ENCODE measurements at places on chromosomes 5 and 9.
A peak's percentile ranks its signal among the peaks of the same experiment; 100 is the strongest.

GRCh38 chr5:120447706-120448239 lies 16.3 kb upstream of the PRR16 start:
- peak; percentile 39 for DNase-seq

DNA sequence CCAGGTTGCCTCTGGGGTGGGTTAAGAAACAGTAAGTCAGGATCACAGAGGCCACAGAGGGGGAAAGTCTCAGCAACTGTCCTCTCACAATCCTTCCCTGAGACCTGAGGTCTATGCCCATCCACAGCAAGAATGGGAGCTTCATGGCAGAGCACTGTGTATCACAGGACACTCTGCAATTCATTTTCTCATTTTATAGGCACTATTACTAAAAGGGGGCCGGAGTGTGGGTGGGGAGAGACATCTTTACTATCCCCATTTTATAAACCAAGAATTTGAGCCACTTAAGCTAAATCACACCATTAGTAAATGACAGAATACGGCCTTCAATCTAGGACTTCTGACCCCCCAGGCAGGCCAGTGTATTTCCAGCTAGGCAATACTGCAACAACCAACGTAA lies 79.9 kb downstream of the LHFPL2 start:
- no peak for DNase-seq

- DNase-seq: peak; percentile 57
These were observed 86.1 kb downstream of the SH3TC2 start for GRCh38 chr5:148976569-148977381.

DNA sequence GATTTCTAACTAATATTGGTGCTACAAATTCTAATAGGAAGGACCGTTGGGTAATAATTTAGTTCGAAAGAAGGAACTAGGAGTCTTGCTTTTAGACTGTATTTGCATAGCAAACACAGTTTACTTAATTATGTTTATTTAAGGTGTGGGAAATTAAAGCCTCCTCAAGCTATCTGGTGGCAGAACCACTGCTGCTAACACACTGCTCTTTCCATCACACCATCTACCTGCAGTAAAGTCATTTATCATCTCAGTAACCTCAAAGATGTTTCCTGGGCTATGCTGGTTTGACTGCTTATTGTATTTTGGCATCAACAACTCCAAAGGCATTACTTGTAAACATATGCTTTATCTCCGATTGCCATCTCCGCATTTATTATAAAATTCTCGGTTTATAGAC lies 114.3 kb downstream of the DEPDC1B start:
- DNase-seq: no peak

DNA sequence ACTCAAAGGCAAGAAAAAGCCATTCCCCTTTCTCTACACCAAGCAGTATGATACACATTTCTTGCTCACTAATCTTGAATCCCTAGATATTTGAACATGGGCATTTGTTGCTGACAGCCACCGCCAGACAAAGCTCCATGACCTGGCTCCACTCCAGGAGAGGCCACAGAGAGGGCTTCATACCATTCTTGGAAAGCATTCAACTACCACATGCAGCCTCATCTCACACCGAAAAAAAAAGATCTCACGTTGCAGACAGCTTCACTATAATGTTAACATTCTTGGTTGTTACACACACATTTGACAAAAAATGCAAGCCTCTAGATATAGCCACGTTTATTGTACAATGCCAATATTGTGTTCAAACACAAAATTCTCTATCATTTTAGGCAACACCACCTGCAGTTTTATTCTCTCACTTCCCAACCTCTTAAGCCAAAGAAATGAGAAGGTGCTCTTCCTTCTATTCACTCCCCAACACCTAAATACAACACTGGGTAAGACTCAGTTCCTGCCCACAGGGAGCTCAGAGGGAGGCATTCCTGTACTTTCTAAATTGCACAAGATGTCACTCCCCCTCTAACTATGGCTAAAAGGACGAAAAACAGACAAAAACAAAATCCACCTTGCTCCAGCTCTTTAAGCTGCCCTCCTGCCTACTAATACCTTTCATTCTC lies 222.4 kb downstream of the TSSK1B start:
- peak; percentile 65 for DNase-seq

GRCh38 chr5:6574537-6575245 lies 58.2 kb downstream of the NSUN2 start:
- no peak for DNase-seq

DNA sequence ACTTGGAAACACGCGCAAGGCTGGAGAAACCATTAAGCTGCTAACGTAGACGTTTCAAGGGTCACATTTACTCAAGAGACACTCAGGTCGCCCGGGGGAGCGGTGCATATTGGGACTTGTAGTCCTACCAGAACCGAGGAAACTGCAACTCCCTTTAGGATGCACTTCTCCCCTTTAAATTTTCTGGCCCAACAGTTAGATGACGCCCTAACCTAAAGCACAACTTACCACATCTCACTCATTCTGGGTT lies 384 bp upstream of the DMXL1 start:
- no peak for DNase-seq

- DNase-seq: no peak
These were observed 420.3 kb downstream of the GABRG2 start for GRCh38 chr5:162487528-162488525.

DNA sequence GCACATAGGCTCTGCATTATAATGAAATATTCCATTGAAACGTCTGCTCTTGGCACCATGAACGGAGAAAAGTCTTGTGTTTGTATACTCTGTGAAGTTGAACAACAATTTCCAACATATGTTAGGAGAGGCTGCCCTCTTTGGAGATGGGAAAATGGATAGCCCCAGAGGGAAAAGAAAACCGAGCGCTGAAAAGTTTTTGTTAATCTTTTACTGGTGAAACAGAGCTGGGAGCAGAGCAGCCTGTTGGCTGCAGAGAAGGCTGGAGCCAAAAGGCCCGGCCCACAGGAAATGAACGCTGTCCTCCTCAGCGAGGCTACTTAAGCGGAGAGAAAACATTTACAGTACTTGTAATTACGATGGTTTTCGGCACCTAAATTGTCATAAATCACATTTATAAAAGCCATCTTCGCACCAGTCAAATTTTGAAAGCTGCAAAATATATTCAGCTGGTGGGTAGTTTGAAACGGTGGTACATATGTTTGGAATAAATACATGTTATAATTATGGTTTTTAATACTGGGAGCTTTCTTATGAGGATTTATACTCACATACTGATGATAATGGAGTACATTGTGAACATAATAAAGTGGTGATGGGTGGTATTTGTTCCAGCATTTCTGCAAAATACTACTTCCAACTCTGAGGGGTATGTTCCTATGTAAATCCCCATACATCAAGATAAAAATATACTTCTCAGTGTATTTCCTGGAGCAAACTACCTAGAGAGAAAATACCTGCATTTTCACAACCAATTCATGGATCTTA lies 129.6 kb upstream of the CNTLN start:
- peak; percentile 88 for DNase-seq

DNA sequence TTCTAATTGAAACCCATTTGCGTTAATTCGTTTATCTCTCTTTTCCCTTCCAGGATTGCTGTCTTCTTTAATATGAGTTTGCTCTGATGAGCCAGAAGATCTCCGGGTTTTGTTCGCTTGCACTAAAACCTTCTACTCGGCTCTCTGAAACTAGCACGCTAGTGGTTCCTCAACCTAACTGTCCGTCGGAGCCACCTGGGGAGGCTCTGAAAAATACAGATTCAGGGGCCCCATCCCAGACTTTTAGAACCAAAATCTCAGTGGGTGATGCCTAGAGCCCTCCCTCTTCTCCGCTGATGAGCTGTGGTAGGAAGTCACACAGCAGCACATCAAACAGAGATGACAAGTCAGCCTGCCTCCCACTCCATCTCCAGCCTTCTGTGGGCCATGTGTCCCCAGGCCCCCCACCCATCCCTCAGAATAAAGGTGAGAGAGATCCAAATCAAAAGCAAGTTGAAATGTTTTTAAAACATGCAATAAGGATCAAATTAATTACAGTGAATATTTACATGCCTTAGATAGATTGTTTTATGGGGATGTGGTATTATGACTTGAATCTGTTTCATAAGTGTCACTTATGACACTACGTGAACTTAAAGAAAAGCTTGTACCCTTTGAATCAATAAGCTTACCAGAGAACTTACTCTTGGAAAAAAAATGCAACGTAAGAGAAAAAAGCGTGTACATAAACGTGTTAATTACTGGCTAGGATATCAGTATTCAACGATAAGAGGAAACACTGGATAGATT lies 16.4 kb downstream of the FCN2 start:
- DNase-seq: no peak

DNA sequence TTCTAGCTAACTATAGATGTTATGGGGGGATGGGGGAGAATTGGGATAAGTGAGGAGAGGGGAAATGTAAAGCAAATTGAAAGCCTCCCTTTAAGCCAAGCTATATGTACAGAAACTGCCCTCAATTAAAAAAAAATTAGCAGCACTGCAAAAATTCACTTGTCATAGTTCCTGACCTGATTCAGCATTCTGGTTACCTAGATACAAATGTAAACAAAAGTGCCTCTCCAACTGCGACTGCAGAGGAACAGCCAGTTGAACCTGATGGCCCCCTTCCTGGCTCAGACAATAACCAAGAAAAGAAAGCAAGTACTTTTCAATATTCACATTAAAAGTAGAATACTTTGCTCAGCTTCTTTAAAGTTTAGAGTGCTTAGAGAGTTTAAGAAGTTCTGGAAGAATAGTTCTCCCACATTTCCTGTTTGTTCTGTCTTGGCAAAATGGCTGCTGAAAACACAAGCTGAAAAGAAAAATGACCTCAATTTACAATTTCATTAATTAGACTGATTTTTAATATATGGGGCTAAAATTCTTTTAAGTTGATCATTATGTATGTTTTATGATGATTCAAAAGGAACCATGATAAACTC lies 1.5 kb downstream of the FAM81B start:
- DNase-seq: no peak

- DNase-seq: no peak
These were observed 564.8 kb upstream of the WWC1 start for GRCh38 chr5:167726642-167727041.

- no peak for DNase-seq
These were observed 108.2 kb downstream of the AUH start for GRCh38 chr9:91253488-91253887.

- no peak for DNase-seq
These were observed 74.7 kb downstream of the NTRK2 start for GRCh38 chr9:84744195-84744594.

DNA sequence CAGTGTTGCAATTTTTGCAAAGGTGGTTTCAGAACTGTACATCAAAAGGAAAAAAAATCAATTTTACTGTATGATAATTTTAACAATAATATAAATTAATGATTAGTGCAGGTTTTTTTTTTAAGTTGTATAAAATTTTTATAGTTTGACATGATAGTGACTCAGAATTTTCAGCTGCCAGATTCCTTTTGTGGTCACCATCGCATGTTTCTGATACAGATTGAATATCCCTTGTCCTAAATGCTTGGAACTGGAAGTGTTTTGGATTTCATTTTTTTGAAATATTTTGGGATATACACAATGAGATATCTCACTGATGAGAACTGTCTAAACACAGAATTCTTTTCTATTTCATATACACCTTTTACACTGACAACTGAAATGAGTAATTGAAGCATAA lies 361.3 kb downstream of the RAB3C start:
- DNase-seq: no peak

DNA sequence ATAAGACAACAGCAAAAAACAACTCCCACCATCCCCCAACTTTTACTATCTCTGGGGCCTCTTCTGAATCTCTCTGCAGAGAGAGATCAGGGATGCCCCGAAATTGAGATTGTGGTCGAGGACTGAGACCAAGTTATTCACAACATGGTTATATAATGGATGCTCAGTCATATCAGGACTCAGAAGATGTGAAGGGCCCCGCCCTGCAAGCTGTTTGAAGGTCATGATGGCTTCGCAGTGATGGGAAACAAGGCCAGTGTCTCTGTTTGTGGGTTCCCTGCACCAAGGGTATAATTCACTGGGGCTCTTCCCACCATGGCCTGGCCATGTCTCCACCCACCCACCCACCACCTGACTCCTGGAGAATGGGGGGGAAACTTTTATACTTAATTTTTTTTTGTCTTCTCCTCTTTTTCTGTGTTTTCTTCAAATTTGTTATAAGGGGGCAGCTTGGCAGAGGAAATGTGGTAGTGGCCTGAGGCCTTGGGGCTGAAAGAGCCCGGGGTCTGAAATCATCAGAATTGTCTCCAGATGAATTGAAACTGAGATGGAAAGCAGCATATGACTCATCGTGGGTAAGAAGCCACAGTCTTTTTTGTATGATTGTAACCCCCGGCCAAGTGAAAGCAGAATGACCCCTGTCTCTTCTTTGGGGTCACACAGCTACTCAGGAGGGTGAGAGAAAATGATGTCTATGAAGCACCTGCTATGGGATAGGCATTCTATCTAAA lies 15.0 kb upstream of the TEX48 start:
- DNase-seq: peak; percentile 64

- DNase-seq: no peak
These were observed 120.7 kb upstream of the MVB12B start for GRCh38 chr9:126205845-126206498.

GRCh38 chr5:156379206-156379605 lies 52.2 kb downstream of the SGCD start:
- peak; percentile 50 for DNase-seq

GRCh38 chr5:10567781-10568321 lies 4.0 kb downstream of the ANKRD33B start:
- peak; percentile 56 for DNase-seq

GRCh38 chr9:134054891-134055811 lies 12.7 kb downstream of the BRD3 start:
- DNase-seq: no peak

- DNase-seq: no peak
These were observed 3.3 kb upstream of the GRM6 start for GRCh38 chr5:178998441-178998840.

DNA sequence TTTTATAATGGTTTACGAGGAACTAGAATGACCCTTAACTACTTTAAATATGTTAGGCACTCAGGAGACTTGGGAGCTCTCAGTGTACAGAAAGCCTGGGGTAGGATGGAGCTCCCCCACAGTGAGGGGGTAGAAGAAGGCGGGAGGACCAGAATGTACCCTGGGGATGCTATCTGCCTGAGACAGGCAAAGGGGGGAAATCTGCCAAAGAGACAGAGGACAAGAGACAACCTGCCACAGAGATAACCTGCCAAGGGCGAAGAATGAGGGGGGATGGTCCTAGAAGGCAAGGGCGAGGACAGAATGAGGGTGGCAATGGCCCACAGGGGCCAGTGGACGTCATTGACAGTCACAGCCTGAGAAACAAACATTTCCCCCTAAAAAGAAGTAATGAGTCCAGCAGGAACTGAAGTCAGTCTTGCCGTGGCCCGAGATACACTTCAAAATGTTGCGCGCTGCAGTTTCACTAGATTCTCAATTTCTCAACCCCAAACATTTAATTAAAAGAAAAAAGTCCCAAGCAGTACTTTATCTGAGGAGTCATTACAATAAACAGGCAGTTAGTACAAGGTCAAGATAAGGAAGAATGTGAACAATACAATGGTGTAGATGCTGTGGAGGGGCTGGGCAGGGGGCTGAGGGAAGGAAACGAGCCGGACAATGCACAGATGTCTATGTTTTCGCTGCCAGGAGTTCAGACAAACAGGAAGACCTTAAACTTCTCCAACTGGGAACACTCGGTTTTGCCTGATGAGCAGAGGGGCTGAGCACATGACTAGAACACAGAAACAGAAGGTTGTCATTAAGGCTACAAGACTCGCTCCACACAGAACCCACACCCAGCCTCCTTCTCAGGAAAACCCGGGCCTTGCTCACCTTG lies 125.0 kb downstream of the LHFPL2 start:
- DNase-seq: peak; percentile 38
